ENCODE measurements at places on chromosomes 12 and 14.

DNA sequence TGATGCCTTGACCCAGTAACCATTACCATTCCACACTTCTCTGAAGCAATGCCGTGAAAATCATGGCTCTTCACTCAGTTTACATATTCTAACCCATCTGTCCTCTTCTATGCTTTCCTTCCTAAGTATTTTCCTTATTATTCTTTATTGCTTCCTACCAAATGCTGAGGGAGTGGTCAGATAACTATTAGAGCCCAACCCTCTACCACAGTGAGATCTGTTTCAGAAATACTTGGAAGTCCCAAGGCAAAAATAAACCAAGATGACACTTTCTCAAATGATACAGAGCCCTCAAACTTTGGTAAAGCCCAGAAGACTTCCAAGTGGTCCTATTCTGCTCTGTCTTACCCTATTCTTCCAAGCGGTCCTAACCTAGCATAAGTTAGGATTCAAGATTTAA is 68.0 kb downstream of the MED13L start:
- no peak for DNase-seq

DNA sequence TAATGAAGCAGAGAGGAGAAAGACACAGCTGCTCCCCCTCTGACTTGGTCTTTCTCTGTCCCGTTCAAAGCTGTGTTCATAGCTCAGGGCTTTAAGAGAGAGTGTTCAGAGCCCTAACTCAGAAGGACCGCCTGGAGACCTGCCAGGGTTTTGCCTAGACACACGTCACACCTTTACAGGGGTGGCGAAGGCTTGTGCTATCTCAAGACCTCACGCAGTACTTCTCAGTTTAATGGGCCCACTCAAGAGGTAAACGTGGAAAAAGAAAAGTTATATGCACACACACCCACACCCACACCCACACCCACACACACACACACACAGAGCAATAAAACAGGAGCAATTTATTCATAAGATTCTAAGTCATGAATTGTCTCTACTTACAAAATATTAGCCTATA is 374.3 kb downstream of the C12orf75 start:
- DNase-seq, result no peak

GRCh38 chr14:103372552-103373304 is 12.5 kb upstream of the MARK3 start:
- no peak for DNase-seq

GRCh38 chr12:65010437-65010836 is 110.7 kb downstream of the WIF1 start:
- no peak for DNase-seq

- DNase-seq, result no peak
Measured at GRCh38 chr12:3542911-3543310, 51.9 kb downstream of the PRMT8 start.

DNA sequence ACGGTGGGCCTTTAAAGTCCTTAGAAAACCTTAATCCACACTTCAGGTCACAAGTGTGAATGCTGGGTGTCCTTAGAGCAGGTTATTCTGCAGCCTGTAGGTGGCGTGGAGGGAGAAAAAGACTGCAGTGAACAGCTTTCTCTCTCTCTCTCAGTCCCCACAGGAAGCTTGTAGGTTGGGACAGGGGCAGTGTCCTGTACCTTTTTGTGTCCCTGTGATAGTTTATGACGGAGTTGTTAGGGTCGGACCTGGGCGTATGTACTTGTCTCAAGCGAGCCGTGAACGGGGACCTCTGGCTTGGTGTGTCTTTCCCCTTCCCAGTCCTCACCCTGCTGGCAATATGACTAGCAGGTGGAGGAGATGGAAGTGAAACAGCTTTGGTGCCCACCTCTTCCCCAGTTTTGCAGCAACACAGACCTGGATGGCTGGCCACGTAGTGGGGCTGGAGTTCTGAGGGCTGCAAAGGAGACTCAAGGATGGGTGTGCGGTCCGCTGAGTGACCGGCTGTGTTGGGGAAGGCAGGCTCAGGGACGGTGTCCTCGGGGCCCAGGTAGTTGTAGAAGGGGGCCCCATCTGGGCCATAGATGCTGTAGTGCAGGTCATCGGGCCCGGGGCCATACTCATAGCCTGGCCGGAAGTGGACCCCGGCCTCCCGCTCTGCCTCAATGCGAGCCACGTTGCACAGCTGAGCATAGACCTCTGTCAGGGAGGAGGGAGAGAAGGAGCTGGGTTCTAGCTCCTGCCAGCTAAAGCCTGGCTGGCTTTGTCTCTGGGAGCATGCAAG is 8.9 kb downstream of the ISCA2 start:
- DNase-seq, result no peak

GRCh38 chr12:108565976-108566375 is 3.6 kb downstream of the ISCU start:
- DNase-seq, result no peak

DNA sequence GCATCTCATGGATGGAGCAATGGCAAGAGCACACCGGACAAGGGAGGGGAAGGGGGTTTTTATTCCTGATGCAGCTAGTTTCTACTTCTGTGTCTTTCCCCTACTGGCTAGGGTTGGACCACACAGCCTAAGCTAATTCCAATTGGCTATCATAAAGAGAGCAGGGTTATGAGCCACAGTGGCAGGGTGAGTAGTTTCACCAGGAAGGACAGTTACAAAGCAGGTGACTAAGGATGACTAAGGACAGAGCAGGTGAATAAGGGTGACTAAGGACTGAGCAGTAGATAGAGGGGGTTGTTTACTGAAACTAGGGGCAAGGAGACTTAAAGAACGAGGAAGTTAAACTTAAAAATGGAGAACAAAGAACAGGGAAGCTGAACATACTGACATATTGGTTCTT is 321.4 kb upstream of the SEL1L start:
- no peak for DNase-seq

DNA sequence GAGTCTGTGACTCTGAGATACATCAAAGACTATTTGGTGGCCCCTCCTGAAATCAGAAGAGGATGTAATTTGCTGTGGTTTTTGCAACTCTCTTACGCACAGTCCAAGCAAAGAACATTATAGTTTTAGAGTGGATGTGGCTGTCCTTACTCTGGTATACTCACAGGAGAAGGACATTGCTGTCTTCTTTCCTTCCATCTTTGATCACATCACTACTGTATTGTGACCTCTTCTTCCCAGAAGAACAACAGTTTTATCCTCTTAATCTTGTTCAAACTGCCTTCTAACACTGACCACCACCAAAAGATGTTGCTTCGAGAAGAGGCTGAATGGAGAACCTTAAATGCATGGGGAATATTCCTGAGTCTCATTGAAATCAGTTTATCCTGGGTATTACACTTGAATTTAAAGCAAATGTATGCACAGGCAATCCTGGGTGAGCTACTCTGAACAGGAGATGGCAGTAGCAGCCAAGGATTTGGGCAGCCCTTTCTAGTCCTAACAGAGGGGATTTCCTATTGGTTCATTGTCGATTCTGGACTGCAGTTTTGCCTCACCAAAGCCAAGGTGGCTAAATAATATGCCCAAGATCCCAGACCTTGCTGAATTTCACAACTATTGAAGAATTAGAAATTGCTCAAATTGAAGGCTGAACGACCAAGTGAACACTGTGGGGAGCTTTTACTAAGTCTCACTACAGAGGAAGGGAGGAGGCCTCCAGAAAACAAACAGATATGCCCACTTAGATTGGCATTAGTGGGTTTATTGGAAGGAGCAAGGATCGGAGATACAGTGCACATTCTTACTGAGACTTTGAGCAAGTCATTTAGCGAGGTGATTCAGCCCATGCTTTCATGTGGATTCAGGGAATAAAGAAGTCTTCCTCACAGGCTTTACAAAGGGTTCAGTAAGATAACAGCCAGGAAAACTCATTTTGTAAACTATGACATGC is 282.8 kb downstream of the PAWR start:
- DNase-seq, result no peak

GRCh38 chr14:103949131-103949790 is 6.9 kb upstream of the RD3L start:
- no peak for DNase-seq

GRCh38 chr12:99670635-99671034 is 23.1 kb downstream of the GARIN6 start:
- DNase-seq, result no peak

- no peak for DNase-seq
Measured at GRCh38 chr12:56411781-56412639, 37.2 kb downstream of the TIMELESS start.

DNA sequence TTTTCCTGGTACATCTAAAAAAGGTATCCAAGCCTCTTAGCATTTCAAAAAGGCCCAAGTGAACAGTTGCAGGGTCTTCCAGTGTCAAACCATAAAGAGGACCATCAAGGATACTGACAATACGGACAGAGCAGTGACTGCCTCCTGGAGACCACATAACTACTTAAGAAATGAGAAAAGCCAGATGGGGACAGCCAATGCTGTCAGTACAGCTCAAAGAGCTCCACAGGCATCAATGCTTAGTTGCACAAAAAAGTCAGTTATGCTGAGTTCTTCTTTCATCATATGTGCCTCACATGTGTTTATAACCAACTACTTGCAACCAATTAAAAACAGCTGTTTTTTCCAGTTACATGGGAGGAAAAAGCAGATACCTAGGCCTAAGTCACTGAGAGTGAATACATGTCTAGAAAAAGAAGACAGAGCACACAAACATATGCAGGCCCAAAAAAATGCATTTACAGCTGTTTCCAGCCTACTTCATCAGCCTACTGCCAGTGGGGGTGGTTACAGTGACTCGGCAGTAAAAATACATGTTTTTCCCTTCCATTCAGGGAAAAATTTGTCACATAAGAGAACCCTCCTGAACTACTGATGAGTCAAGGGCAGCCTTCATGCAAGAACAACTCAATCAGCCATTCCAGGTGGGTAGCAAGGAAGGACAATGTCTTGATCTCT is 84.0 kb downstream of the DCAF5 start:
- no peak for DNase-seq

- no peak for DNase-seq
Measured at GRCh38 chr12:66066137-66066928, 64.2 kb downstream of the LLPH start.

DNA sequence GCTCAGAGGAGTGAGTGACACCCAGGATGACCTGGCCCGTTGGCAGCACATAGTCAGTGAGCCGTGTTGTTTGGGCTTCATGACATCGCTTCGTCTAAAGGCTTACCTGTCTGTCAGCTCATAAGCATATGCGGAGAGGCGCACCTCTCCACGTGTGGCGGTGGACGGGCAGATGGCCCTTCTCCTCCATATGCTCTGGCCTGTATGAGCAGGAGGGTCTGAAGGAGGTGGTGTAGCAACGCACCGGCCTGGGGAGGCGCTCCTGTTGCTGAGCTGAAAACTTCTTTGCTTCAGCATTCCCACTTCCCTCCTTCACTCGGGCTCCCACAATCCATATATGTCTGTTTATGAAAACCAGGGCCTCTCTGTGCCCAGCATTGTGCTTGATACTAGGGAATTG is 186.1 kb downstream of the TSPAN9 start:
- DNase-seq, result no peak

- no peak for DNase-seq
Measured at GRCh38 chr12:3110578-3110977, 33.4 kb downstream of the TSPAN9 start.

DNA sequence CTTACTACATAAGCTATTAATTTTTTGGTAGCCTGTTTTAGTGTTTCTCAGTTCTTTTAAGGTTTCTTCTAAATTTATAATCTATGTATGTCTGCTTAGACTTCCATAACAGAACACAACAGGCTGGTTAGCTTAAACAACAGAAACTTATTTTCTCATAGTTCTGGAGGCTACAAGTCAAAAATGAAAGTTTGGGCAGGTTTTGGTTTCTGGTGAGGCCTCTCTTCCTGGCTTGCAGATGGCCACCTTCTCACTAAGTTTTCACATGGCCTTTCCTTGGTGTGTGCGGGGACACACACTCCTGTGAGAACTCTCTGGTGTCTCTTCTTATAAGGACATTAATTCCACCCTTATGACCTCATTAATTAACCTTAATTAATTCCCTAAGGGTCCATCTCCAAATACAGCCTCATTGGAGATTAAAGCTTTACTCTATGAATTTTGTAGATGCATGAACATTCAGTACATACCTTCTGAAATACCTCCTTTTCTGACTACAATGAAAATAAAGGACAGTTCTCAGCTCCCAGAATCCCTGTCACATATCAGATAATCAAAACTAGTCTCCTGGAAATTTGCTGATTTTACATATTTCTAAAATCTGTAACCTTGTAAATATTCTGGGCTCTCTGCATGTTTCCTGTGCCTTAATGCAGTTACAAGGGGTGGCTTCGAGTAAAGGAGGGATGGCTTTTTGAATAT is 23.2 kb upstream of the BMAL2 start:
- DNase-seq, result no peak

DNA sequence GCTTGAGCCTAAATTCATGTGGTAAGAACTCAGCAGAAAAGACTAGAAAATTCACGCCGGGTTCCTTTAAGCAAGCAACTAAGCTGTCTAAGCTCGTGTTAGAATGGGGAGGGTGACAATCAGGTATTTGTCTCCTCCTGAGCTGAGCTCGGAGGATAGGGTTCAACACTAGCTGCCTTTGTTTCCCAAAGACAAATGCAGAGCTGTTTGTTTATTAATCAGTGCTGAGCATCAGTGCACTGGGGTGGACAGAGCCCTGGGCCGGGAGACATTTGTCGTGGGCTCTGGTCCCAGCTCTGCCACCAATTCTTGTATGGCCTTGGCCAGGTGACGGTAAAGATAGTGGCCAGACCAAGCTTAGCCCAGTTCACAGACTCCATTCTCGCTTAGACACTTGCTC is 43.7 kb downstream of the DEGS2 start:
- DNase-seq, result no peak

GRCh38 chr12:121263206-121263935 is 33.1 kb downstream of the CAMKK2 start:
- no peak for DNase-seq

Data from amygdala (tissue), 56 donors.